NCI-H1930 (cell line): ENCODE measurements at places on chromosomes 16 and 17.

GRCh38 chr17:43392397-43392796, 6.4 kb upstream of the ARL4D start:
- no peak for DNase-seq

DNA sequence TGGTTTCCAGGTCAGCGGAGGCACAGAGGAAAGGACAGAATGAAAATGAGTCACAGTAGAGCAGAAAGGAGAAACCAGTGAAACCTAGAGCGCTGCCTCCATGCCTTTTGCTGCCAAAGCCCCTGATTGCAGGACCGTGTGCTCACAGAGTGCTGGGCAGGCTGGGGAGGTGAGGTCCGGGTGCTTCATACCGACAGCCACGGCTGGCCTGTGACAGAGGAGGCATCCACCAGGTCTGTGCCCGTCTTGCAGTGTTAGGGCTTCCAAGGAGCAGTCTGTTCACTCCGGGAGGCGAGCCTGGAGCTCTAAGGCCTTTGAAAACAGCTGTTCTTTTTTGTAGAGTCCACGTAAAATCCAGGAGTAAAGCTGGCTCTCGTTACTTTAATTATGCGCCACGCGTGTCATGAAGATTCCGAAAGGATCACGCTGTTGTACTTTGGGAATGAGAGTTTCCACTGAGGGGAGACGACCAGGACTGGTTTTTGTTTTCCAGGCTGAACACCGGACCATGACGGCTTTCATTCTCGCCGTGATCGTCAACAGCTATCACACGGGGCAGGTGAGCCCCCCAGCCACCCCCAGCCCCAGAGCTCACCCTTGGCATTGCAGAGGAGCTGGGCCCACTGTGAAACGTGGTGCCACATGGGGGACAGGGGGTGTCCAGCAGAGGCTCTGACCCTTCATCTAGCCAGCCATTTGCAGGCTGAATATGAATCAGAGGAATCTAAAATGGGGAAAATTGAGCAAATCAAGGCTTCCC, 108.5 kb upstream of the CHMP6 start:
- no peak for DNase-seq

GRCh38 chr17:55242476-55242875, 22.3 kb upstream of the HLF start:
- DNase-seq = no peak

DNA sequence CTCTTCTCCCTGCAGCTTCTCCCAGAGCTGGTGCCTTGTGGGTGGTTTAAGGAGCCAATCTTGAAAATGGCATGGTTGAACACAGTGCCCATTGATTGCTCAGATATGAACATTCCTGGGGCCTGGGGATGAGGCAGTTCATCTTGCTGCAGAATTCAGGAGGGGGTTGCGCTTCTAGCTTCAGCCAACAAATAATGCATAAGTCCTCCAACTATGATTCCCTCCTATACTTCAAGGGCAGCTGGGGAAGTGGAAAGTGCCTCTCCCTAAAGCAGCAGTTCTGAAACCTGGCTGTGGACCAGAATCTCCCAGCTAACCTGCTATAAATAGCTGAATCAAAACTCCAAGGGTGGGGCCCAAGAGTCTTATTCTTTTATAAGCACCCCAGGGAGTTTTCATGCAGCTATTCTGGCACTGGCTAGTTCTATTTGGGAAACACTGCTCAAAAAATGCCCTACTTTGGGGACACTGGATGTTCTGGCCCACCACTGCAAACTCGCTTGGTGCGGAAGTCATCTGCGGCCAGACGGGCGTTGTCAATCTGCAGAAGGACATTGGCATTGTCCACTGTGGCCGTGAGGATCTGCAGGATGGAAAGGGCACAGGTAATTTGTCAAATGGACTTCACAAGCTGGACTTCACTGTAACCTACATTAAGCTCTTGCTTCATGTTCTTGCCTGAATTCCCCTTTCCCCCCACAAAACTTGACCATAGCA, 130.3 kb downstream of the CCDC144A start:
- no peak for DNase-seq

DNA sequence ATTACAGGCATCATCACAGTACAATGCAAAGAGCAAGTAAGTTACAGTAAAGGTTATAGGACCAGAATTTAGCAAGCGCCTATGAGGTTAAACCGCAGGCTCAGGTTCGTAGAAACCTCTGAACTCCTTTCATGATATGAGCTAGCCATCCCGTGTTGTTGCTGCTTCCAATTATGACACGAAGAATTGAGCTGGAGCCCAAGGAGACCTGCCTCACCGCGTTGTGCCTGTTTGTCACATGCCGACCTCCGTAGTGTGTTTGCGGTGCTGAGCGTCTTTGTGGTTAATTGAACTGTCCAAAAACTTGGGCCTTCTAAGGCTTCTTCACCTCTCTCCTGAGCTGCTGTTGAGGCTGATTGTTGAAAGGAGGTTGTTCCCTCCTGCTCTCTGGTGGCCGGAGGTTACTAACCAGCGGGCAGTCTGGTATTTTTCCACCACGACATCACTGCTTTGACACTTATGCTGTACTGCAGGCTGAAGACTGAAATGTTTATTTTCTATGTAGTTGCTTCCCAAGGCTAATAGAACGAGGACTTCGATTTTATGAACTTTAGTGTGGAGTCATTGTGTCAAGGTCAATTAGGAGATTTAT, 67.5 kb downstream of the SEC14L1 start:
- DNase-seq = no peak

- no peak for DNase-seq
Measured at GRCh38 chr16:49649013-49649765, 206.7 kb downstream of the ZNF423 start.

- no peak for DNase-seq
Measured at GRCh38 chr17:37488607-37489196, 989 bp upstream of the DUSP14 start.

- no peak for DNase-seq
Measured at GRCh38 chr16:50121721-50122445, 31.2 kb upstream of the TENT4B start.

GRCh38 chr17:64180089-64181073, 50.4 kb upstream of the ERN1 start:
- no peak for DNase-seq

DNA sequence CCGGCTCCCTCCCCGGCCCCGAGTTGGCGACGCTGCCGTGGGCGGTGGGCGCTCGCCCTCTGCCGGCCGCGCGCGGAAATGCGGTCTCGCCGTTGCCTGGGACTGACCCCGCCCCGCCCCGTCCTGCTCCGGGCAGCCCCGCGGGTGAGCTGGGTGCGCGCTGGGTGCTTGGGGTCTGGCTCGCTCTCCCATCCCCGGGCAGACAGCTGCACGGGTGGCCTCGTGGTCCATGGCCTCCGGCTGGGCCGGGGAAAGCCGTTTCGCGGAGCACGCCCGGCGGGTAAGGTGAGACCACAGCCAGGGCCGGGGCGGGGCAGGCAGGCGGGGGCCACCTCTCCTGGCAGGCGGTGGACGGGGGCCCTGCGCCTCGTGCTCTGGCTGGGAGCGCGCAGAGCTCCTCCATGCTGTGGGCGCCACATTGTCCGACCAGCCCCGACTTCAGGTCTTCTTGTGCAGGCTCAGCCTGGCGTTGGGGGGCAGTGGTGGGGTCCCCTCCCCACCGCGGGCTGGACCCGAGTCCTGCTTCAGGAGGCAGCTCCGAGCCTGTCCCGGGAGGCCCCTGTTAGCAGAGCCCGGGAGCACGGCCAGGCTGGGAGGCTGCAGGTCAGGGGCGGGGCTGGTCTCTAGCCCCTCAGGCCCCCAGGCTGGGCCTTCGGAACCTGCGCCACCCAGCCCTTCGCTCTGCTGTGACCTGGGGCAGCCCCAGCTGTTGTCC, 7.0 kb upstream of the C1QTNF8 start:
- DNase-seq = no peak

- DNase-seq = no peak
Measured at GRCh38 chr17:60138769-60139437, 10.9 kb upstream of the CA4 start.

GRCh38 chr17:53912117-53912516, 89.4 kb downstream of the KIF2B start:
- DNase-seq = no peak

DNA sequence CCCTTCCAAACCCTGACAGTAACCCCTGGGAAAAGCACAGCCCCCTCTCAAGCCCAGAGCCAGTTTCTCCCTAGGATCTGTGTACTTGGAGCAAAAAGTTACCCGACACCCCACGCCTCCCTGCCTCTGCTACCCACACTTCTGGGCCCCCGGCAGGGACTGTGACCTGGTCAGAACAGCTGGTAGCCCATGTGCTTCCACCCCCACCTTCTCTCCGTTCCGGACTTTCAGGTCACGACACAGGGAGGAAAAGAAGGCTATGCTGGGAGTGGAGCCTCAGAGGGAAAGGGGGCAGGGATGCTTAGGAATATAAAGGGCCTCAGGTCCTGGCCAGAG, 6.4 kb downstream of the PPY start:
- DNase-seq = no peak

- no peak for DNase-seq
Measured at GRCh38 chr16:56777482-56777881, 47.6 kb downstream of the NUP93 start.

- DNase-seq = no peak
Measured at GRCh38 chr17:37772982-37773381, 28.1 kb upstream of the HNF1B start.

DNA sequence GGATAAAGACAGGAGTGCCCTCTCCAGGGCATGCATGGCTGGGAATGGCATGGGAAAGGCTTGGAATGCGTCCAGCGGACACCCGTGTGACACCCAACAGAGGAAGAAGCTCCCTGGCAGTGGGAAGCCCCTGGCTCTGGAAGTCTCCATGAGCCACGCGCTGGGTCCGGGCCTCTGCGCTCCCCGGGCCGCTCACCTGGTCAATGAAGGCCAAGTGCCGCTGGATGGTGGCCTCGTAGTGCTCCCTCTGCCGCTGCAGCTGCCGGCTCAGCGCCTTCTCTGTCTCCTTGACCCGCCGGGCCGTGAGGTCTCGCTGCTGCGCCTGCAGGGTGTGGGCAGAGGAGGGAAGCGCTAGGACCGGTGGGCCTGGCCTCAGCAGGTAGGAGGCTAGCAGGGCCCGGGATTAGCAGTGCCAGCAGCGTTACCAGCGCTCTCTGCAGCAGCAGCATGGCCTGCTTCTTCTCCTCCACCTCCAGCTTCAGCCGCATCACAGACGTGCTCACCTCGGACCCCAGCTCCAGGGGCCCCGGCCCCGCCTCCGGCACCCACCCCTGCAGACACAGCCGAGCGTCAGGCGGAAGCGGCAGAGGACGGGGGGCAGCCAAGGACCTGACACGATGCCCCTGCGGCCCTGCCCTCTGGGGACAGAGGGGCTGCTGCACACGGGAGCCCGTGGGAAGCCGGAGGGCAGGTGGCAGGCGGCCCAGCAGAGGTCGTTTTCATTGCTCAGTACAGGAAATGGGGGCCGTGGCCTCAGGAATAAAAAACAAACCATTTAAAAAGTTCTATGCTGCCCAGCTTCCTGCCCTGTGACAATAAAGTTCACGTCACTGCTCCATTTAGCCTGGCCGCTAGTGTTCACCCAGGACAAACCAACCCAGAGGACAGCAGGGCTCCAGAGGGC, 26.0 kb downstream of the CEP131 start:
- DNase-seq = no peak

- DNase-seq = no peak
Measured at GRCh38 chr16:14492614-14493013, 137.4 kb downstream of the PARN start.

DNA sequence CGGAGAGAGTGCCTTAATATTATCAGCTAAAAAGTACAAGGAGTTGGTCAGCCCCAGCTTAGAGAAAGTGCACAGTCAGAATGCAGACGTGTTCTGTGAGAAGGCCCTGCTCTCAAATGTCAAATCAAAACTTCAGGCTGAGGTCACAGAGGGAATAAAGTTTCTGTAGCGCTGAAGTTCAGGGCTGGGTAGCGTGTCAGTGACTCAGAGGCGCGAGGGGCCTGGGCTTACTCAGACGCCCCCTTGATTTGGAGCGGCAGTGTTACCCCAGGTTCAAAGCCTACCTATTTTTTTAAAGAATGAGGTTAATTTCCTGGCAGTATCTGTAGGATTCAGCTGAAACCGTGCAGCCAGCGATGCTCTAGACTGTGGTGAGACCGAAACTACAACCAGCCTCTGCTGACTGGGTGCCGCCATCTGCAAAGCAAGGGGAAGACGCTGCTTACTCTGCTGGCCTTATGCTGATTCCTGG, 4.8 kb downstream of the CIAO3 start:
- DNase-seq = no peak

GRCh38 chr17:30041551-30041950, 75.1 kb upstream of the NSRP1 start:
- no peak for DNase-seq

- no peak for DNase-seq
Measured at GRCh38 chr17:37292429-37293139, 83.2 kb upstream of the C17orf78 start.

- DNase-seq = no peak
Measured at GRCh38 chr16:64522548-64522947, 599.3 kb downstream of the CDH11 start.

- DNase-seq = no peak
Measured at GRCh38 chr17:19372866-19373504, 5.3 kb upstream of the MAPK7 start.

DNA sequence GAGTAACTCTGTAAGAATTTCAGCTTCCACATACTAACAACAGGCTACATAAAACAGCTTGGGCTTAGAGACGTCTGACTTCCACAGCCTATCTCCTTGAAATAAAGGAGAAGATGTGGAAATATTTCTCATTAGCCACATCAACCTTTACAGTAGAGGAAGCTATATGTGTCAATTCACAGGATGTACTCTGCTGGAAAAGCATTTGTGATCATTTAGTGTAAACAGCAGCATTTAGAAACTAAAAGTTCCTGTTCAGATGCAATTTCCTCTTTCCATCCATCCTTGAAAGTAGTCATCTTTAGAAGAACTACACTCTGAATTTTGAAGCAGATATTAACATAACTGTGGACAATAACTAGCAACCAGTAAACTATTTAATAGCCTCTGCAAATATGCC, 46.2 kb downstream of the XPO6 start:
- no peak for DNase-seq

DNA sequence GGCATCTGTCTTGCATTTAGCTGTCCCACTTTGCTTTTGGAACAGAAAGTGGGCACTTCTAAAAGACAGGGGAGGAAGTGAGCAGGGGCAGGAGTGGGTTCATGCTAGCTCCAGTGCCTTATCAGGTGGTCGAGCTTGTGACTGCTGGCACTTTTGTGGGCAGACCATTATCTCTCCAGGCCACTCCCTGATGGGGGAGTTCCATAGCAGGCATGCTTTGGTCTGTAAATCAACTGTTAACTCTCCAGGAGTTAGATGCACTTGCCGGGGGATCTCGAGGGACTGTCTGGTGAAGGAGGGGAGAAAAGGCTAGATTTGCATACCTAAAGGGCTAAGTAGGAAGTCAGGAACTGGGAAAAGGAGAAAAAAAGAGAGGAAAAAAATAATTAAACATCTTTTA, 9.3 kb upstream of the CARD14 start:
- no peak for DNase-seq

GRCh38 chr16:81752225-81752875, 26.7 kb upstream of the PLCG2 start:
- no peak for DNase-seq

- no peak for DNase-seq
Measured at GRCh38 chr16:49052846-49053245, 228.8 kb downstream of the CBLN1 start.
